ENCODE measurements at places on chromosomes 4 and X. TPM values are rescaled to one million over a fixed set of nuclear protein-coding genes. Genes with fewer than 3 reads are reported as not detected.

DNA sequence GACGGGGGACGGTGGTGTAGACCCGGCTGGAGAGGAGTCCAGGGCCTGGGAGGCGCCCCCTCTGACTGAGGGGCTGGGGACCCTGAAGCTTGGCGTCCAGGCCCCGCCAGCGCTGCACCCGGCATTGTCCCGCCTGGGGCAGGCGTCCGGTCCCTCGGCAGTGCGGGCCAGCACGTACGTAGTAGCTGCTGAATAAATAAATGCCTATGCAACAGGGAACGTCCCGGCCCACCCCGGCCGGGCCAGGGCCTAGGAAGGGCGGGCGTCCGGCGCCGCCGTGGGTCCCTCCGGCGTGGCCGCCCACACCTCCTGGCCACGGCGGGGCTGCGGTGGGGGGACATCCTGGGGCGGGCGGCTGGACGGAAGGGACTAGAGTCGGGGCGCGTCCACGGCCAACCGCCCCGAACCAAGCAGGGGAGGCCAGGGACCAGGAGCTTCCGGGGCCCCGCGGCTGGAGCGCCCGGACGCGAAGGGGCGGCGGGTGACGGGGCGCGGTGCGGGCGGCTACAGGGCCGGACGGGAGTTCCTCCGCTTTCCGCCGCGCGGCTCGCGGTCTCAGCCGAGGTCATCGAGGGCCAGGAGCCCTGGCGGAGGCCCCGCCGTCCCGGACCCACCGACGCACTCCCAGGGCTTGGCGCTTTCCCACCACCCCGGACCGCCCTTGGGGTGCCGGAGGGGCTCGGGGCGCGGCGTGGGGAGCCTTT lies 886 bp upstream of the WWC2 start:
- DNase-seq = peak; percentile 67

DNA sequence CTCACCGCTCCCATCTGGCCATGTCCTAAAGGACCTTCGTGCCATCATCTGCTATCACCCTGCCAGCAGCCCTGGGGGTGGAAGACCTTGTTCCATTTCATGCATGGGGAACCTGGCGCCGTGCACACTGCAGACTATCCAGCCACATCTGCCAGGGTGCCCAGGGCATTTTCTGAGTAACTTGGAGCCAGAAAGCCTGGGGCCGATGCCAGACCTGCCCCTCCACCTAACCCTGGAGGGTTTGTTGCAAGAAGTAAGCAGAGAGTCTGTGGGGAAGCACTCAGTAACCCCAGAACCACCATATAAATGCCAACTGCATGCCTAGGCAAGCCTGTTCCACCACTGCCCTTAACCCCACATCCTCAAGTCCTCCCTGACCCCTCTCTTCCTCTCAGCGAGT lies 7.3 kb downstream of the HAUS7 start:
- no peak for DNase-seq

GRCh38 chr4:92122911-92123310 lies 180.9 kb upstream of the GRID2 start:
- no peak for DNase-seq

- no peak for DNase-seq
Observed at GRCh38 chr4:56696056-56696455, 15.0 kb upstream of the HOPX start.

GRCh38 chr4:25727711-25728493 lies 72.3 kb downstream of the SLC34A2 start:
- no peak for DNase-seq

The SLC7A11 gene
- polyA plus RNA-seq = 0.08 TPM

All from psoas muscle (tissue), 8 donors.